ENCODE measurements at places on chromosomes 1 and 21.

- DNase-seq: no peak
Measured at GRCh38 chr1:225762002-225762441, 15.6 kb upstream of the SRP9 start.

DNA sequence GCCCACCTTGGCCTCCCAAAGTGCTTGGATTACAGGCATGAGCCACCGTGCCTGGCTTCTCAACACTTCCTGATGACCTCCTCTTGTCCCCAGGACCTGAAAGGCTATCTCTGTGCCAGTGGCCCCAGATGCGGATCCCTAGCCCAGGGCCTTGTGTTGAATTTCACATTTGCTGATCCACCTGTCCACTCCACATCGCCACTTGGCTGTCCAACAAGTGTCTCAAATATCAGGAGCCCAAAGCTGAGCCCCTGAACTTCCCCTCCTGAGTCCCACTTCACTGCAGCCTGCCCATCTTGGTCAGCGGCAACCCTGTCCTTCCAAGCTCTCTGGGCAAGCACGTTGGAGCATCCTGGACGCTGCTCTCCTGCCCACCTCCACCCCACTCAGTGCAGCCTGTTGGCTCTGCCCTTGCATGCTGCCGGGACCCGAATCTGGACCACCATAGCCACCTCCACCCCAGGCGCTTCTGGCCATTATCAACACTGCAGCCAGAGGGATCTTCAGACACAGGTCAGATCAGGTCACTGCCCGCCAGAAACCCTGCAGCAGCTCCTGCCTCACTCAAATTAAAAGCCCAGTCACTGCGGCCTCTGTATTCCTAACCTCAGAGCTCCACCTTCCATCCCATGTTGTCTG, 352.5 kb upstream of the VAMP3 start:
- DNase-seq: no peak

DNA sequence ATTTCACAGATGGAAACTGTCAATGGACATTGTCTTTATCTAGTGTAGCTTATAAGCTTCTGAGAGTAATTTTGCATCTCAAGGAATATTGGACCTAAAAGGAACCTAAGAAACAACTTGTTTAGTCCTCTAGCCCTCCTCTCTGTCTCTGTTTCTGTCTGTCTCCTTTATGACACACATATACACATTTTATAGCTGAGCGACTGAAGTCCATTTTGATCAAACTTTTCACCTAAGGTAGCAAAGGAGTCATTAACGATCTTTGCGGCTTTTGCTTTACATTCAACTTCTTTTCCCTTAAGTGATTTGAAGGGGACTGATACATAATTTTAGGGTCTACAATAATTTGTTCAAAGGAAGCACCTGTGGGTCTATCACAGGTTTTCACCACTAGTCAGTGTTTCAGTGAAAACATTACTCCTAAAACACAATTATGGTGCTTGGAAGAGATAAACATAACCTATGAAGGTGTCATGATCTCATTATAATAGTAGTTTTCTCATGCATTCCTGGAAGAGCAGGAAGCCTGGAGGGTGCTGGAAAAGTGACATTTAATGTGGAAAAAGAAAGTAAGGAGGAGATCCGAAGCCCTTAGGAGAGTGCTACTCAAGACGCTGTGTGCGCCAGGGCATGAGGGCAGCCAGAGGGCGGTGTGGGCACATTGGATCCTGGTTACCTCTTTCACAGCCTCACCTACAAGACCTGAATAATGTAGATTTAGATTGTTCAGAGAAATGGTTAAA, 248.6 kb downstream of the DNM3 start:
- DNase-seq: peak; percentile 7

DNA sequence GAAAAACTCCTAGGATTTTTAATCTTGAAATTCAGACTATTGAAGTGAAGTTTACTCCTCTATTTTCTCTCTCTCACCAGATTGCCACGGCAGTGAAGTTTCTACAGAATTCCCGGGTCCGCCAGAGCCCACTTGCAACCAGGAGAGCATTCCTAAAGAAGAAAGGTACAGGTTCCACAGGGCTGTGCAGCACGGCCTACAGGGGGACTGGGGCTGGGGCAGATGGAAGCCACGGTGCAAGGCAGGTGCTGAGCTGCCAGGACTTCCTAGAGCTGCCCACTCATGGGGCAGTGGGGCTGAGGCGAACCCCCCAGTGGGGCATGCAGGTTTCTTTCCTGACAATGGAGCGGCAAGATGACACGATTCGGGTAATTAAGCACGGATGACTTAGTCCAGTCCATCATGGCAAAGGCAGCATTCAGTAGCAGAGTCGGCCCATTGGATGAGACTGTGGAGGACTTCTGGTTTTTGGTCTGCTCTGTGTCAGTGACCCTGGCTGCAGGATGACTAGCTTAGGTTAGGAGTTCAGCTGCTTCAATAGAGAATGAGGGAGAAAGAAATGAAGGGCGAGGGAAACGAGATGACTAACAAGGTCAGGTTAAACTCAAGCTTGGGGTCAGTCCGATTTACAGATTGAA, 61.5 kb downstream of the PEX14 start:
- DNase-seq: no peak

DNA sequence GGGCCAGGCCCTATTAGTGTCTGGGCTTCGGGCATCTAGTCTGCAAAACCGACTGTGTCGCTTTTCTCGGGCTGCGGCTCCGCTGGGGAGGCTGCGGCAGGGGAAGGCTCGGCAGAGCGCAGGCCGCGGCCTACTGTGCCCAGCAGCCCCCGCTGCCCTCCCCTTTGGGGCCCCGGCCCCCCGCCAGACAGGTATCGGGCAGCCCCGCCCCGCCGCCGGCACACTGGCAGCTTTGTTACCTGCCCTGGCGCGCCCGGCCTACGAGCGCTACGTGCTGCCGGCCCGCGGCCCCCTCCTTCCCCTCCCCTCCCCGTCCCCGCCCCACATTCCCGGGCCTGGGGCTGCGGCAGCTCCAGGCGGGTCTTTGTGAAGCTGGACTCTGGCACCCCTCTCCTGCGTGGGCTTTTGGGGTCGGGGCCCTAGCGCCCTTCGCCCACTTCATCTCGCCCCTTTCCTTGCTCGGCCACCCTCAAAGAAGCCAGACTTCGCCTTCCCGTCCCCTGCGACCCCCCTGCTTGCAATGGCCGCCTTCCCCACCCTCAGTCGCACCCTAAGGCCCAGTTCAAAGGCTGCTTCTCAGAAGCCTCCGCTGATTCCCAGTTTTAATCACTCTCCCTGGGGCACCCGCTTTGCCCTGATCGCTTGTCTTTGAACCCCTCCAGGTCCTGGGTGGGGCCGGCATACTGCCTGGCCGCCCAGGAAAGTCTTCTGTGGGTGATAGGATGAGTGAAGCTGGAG, 48.9 kb upstream of the SLC2A1 start:
- DNase-seq: no peak

DNA sequence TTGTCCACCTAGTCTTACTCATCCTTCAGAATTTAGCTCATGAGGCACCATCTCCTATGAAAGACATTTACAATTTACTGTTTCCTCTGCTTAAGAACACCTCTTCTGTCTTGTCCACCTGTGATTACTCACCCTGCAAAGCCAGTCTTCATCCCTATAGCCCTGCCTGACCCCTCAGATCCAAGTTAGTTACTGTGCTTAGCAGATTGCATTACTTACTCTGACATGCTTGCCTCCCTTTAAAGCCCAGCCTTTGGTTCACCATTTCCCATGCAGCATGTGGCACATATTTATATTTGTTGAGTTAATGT, 60.9 kb upstream of the VCAM1 start:
- no peak for DNase-seq

GRCh38 chr1:180964595-180964994, 51.9 kb downstream of the KIAA1614 start:
- no peak for DNase-seq

DNA sequence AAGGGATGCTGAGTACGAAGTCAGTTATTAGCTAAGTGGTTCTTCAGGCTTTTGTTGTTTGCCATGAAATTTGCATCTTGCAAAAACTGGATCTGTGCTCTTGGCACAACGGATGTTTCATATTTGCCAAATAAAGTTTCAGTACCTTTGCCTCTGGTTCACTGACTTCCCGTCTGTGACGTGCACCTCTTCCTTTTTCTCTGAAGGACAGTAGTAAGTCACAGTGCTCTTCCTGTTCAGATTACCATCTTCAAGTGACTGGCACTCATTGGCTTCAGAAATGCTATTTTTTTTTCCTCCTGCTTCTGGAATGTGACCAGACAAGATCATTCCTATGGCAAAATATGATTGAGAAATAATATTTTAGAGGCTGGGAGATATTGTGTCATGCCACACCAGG, 75.9 kb upstream of the GREM2 start:
- DNase-seq: no peak

- no peak for DNase-seq
Measured at GRCh38 chr1:3609016-3609768, 2.1 kb downstream of the MEGF6 start.

GRCh38 chr1:246104927-246105326, 402.2 kb downstream of the SMYD3 start:
- DNase-seq: no peak

DNA sequence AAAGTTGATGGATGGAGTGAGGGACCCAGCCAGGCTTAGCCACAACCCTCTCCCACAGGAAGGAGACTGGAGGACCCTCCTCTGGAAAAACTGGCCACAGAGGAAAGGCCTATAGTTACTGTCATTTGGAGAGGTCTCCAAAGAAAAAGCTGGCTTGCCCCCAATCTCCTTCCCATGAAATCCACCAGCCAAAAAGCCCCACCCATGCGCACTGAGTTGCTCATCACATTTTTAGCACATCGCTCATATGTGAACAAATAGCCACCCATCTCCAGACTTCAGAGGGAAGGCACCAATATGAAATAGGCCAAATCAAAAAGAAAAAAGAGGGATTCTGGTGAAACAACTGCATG, 36.9 kb upstream of the QSOX1 start:
- DNase-seq: no peak

DNA sequence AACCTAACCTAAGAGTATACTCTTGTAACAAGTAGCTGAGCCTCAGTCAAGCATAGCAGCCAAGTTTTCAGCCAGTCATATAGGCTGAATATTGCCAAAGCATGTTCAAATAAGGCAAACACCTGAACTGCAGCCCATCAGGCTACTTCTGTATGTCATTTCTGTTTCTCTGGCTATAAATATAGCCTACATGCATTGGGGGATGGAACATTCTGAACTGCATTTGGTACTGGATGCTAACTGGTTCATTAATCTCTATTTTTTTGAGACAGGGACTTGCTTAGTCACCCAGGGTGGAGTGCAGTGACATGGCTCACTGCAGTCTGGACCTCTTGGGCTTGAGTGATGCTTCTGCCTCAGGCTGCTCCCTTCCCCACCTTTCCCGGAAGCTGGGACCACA, 37.3 kb downstream of the MAST2 start:
- no peak for DNase-seq

DNA sequence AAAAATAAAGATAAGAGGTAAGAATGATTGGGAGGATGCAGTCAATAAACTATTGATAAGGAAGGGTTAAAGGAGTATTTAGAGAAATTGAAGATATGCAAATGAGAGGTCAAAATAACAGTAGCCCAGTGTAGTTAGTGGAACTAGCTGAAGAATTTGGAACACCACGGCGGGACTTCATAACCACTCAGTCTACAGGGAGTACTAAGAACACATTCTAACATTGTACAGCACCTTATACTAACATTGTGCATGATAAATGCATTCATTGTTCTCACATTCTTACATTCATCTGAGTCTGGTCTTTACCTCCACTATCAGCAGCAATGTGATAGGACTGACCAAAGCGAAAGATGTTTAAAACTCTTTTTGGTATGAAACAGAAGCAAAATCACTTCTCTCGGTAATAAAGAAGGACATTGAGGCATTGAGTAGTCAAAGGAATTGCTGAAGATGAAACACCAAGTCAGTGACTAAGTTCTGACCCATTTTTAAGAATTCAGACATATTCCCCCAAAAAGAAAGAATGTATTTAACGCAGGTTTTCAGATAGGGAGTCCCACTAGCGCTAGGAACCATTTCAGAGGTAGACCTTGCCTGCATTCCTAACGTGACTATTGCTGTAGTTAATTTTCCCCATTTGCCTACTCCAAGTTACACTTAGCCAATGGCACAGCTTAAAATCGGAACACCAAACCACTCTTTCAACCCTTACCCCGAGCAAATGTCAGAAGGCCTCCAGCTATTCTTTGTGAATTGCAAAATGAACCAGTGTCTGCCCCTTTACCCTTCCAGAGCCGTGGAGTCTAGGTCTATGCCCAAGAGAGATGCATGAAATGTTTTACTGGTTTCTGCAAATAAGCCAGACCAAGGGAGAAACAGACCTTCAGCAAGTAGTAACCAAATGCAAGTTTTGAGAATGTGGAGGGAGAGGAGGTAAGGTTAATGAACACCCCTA, 108.8 kb upstream of the IRF2BP2 start:
- DNase-seq: no peak

GRCh38 chr1:196385109-196385508, 223.1 kb downstream of the KCNT2 start:
- DNase-seq: no peak

- DNase-seq: no peak
Measured at GRCh38 chr1:70487910-70488665, 77.0 kb downstream of the CTH start.

All from keratinocyte (primary cell).